Activated naive CD4-positive, alpha-beta T cell treated with anti-CD3 and anti-CD28 coated beads, Interleukin-2, amount 10 ng/mL, durations not matched to agents 5 hours and 36 hours (primary cell): ENCODE measurements at places on chromosomes 16 and 17. TPM values are rescaled to one million over a fixed set of nuclear protein-coding genes. Genes with fewer than 3 reads are reported as not detected.

NPIPB4 gene
- 125 TPM for total RNA-seq

UNK gene
- 29.8 TPM for total RNA-seq

SUZ12 gene
- 51.3 TPM for total RNA-seq

TEX19 gene
- not detected for total RNA-seq

ATP2A1 gene
- total RNA-seq = 1.2 TPM
